Caco-2 (cell line): ENCODE measurements at places on chromosomes 2 and 18. TPM values are rescaled to one million over a fixed set of nuclear protein-coding genes. Genes with fewer than 3 reads are reported as not detected.

WNT10A gene
- total RNA-seq: 0.81 and 1.2 TPM in 2 replicates

NMUR1 gene
- total RNA-seq: not detected in 2 replicates

ASB18 gene
- total RNA-seq: not detected in 2 replicates

MYL1 gene
- total RNA-seq: not detected in 2 replicates

OR6B2 gene
- total RNA-seq: not detected in 2 replicates

ZNF24 gene
- 19.4 and 21.3 TPM in 2 replicates for total RNA-seq

RABL2A gene
- total RNA-seq: 15.2 and 16.6 TPM in 2 replicates
